HuH-7 (cell line): ENCODE measurements at places on chromosomes 6 and 20.

- no peak for DNase-seq
These were observed 59.5 kb downstream of the MANEA start for GRCh38 chr6:95636552-95637431.

GRCh38 chr6:56752009-56752408 is 109.3 kb upstream of the DST start:
- no peak for DNase-seq

- DNase-seq: no peak
These were observed 77.7 kb downstream of the GRM1 start for GRCh38 chr6:146106532-146106931.

GRCh38 chr6:157335829-157336228 is 12.5 kb upstream of the TMEM242 start:
- no peak for DNase-seq

GRCh38 chr6:170403451-170403850 is 96.9 kb downstream of the FAM120B start:
- no peak for DNase-seq

DNA sequence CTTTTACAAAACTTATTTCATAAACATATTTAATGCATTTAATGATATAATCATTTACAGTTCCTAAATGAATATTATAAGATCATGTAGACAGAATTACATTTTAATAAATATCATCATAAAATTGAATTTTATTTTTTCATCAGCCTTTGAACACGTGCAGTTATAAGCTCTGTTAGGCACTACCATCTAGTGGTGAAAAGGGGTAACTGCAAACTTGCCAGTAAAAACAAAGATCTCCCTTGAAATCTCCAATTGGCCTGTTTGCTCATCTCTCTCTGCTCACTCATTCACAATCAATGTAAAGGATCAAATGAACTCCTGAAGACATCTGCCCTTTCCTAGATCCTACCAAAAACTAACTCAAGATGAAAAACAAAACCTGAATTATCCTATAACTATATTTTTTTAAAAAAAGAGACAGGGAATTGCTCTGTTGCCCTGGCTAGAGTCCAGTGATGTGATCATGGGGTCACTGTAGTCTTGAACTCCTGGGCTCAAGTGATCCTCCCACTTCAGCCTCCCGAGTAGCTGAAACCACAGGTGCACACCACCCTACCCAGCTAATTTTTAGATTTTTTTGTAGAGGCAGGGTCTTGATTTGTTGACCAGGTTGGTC is 31.7 kb downstream of the SAMHD1 start:
- peak; percentile 26 for DNase-seq

- no peak for DNase-seq
These were observed 21.0 kb downstream of the ZMYND8 start for GRCh38 chr20:47335251-47336128.

DNA sequence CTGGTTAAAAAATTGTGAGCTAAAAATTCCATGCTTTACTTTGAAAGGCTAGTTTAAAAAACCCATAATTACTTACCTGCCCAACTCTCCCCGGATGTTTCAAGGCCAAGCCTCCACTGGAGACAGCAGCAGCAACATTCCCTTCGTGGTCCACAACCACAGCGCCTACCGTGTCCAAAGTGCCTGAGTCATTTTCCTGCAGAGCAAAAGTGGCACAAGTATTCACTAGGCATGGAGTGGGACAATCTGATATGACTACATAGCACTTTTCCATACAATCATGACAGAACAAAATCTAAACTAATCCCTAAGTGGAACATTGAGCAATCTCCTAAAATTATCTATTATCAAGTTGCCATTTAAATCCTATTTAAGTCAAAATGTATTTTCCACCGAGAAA is 104.8 kb downstream of the TASP1 start:
- DNase-seq: no peak

GRCh38 chr6:133854364-133855275 is 34.3 kb upstream of the TCF21 start:
- DNase-seq: no peak

DNA sequence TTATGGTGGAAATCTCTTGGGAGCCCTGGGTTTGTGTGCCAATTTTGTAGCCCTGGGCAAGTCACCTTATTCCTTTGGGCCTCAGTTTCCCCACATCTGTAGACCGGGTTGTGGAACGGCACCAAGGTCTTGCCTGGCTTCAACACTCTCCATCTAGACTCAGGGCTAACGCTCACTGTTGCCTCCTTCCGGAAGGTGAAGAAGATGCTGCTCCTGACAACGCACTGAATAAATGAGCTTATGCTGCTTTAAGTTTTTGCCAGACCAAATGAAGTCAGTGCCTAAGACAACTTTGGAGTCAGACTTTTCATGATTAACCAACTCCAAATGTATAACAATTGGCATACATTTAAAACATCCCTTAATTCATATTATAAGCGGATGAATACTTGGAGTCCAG is 53.1 kb downstream of the PSMG4 start:
- no peak for DNase-seq

DNA sequence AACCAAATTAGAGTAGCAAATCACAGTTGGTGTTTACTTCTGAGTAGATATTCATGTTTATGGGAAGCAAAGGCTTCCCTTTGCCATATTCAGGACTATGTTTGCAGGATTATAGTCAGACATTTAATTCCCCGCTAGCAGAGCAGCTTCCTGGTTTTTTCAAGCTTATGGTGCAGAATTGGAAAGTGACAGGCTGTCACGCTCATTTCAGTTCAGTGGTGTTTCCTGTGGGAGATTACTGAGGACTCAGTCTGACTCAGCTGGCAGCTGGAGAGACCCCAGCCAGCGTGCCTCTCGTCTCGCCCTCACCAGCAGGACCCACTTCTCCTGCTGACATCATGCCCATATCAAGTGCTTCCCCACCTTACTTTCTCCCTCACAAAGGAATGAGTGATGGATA is 85.1 kb downstream of the LYRM2 start:
- DNase-seq: no peak

GRCh38 chr6:140062043-140063020 is 687.9 kb upstream of the CITED2 start:
- DNase-seq: no peak

DNA sequence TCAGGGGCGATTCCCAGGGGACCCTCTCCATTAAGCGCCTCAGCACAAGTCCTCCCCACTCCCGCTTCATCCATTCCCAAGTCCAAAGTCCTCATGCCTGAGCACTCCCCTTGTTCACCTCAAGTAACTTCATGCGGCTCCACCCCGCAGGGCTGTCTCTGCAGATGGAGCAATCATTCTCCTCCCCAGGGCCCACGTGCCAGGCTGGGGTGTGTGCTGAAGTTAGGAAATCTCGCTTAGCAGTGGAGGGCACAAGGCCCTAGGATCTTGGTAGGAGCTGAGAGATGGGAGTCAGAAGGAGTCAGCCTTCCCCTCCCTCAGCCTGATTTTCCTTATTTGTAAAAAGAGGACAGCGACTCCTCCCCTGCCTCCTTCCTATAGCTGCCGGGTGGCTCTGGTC is 3.5 kb downstream of the TGM3 start:
- peak; percentile 79 for DNase-seq

GRCh38 chr6:130269969-130270635 is 47.4 kb upstream of the SAMD3 start:
- DNase-seq: no peak

GRCh38 chr20:50004229-50004628 is 21.4 kb downstream of the SNAI1 start:
- DNase-seq: no peak

- DNase-seq: no peak
These were observed 33.0 kb upstream of the ADGRF1 start for GRCh38 chr6:47075168-47075567.

- DNase-seq: no peak
These were observed 123.9 kb downstream of the INSM1 start for GRCh38 chr20:20491784-20492264.

DNA sequence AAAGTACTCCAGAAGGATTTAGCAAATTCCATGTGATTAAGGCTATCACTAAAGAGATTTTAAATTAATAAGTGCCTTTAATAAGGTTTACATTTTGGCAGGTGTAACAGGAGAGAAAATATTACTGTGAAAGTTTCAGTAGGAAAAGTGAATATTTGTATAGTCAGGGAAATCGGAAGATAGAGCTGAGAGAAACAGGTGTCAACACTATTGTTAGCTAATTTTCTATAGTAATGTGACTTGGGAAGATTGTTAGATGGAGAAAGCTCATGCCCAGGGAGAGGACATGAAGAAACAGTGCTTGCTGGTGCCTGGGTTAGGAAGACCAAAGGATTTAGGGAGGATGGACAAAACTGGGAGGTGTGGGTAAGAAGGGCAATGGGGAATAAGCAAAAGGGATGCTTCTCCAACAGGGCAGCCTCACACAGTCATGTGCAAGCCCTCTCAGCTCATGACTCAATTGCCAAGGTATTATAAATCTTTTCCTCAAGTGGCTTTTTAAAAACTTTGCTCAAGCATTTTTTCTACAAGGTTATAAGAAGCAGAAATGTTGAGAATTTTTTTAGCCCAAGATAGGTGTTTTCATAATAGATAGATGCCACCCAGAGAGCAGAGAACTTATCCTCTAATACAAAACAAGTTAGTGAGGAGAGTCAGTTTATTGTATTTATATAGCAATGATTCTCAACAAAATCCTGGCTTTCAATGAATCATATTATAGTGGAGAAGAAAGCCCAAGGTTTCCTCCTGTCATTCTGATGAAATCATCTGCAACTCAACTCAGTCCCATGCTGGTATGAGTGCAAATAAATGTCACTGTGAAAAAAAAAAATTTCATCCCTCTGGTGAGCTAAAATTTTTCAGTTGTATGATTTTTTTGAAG is 325.2 kb upstream of the NT5E start:
- DNase-seq: no peak

- no peak for DNase-seq
These were observed 25.8 kb downstream of the CAP2 start for GRCh38 chr6:17419189-17419575.

GRCh38 chr6:141988954-141989705 is 143.6 kb upstream of the GJE1 start:
- peak; percentile 51 for DNase-seq

DNA sequence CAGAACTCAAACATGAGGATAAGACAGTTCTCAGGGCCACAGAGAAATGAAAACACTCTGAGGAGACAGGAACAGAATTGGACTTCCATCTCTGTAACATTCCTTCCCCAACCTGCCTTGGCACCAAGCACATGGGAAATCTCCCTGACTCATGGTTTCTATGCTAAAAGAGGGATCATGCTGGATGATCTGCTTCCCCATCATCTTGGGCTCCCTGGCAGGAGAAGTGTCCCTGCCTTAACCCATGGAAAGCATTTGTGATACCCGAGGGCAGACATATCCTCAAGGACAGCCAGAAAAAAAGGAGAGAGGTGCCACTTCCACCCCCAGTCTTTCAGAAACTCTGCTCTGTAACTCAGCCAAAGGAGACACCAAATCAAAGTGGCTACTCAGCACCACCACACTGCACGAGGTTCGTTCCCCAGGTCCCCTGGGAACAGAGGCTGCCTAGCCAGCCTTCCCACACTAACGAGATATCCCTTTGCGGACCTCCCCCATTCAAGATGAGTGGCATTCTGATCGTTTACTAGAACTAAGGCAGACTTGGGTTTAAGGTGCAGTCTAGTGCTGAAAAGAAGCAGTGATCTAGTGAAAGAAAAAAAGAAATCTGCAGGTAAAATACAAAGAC is 34.8 kb downstream of the BLOC1S5 start:
- no peak for DNase-seq

- no peak for DNase-seq
These were observed 313.4 kb downstream of the CDH26 start for GRCh38 chr20:60271597-60271996.

GRCh38 chr20:46205349-46205748 is 87.2 kb downstream of the CD40 start:
- no peak for DNase-seq

GRCh38 chr6:127582777-127583462 is 5.9 kb downstream of the C6orf58 start:
- no peak for DNase-seq

- no peak for DNase-seq
These were observed 176.7 kb downstream of the PTPRK start for GRCh38 chr6:128343706-128344105.

DNA sequence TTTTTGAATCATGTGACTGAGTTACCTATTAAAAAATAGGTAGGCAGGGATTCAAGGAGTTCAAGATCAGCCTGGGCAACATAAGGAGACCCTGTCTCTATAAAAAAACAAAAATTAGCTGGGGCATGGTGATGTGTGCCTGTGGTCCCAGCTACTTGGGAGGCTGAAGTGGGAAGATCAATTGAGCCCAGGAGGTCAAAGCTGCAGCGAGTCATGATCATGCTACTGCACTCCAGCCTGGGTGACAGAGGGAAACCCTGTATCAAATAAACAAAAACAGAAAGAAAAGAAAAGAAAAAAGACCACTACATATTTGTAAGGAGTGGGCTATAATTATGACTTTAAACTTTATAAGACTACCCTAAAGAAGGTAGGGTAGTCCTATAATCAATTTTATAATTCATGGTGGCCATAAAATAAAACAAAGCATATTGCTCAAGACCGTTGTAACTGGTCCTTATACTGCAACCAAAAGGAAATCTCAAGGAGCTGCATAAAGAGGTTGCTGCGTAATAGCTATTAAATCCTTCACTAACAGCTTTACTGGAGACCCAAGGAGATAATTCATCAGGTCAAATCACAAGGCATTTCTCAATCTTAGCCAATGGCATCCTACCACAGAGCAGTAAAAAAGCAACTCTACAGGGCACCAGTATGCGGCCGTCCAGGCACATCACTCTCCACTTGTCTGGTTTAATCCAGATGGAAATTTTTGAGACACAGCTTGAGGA is 13.5 kb downstream of the PIGU start:
- DNase-seq: no peak

DNA sequence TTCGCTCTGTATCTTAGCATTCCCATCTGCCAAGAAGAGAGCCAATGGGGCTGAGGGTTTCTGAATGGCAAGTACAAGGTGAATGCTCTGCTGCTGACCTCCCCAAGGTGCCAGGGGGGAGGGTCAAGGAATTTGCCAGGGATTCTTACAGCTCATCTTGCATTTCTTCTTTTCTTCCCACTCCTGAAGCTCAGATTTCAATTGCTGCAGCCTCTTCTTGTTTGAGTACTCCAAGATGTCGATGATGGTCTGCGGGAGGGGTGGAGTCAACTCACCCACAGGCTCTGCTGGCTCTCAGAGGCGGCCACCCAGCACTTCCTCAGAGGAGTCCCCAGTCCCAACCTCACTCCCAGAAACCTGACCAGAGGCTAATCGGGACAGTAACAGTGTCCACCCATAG is 12.4 kb downstream of the C20orf96 start:
- DNase-seq: no peak

DNA sequence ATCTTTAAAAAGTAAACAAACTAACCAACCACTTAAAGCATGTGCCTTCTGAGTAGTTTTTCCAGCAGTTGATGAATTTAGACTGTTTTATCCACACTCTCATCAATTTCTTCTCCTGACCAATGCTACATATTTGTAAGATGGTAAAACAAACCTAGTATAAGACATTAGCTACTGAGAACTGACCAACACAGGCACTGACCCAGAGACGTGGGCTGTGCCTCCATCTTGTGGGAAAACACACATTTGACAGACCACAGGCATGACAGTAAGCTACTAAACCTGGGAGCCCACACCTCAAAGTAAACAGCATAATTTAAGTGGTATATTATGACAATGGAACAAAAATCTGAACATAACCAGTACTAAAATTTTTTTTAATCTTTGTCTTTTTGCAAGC is 121.4 kb upstream of the NRSN1 start:
- no peak for DNase-seq

- no peak for DNase-seq
These were observed 205.8 kb upstream of the SSTR4 start for GRCh38 chr20:22829356-22829755.
